EH (cell line): ENCODE measurements at places on chromosomes 7 and 10.

DNA sequence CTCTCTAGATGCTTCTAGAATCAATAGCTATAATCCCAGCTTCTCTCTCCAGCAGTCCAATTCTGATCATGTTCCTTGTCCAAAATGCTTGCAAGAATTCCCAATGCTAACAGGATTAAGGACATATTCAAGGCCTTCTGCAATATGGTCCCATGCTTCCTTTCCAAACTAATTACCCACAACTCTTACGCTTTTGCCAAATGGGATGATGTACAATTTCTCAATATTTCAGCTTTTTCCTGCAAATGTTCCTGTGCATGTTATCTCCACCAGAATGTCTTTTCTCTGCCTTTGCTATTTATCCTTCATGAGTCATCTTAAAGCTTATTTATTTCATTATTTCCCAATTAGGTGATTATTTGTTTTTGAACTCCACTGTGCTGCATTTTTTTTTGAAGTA is 556.4 kb downstream of the SORCS1 start:
- DNase-seq = peak; percentile 27

- DNase-seq = no peak
Observed at GRCh38 chr7:130374507-130374906, 5.8 kb upstream of the CPA1 start.

GRCh38 chr7:104126411-104126841 is 81.4 kb downstream of the ORC5 start:
- DNase-seq = no peak

DNA sequence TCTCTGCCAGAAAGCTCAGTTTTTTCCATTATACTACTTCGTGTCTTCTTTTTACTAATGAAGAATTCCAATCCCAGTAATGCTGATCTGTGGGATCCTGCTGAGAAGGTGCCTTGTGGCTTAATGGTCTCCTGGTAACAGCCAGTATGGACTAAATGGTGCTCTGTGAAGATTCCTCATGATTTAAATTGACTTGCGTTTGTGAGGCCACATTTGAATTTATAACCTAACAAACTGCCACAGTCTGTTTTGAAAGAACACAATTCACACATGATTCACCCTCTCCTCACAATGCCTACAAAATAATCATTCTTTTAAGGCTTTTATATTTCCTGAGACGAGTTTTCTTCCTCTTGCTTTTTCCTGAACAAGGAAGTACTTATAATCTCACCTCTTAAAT is 140.0 kb downstream of the MBL2 start:
- DNase-seq = peak; percentile 35

DNA sequence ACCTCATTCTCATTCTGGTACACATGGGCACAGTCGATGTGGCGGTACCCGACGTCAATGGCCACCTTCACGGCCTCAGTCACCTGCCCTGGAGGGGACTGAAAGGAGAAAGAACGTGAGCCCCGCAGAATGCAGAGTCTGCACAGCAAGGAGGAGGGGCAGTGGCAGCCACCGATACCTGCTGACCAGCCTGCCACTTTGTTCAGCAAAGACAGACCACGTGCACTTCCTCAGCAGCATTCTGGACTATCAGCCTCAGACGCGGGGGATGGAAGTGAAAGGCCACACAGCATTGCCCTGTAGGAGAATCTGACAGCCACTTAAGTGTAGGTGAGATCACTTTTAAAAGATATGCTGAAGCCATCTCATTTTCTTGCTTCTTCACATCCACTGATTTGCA is 7.2 kb downstream of the AKR1B1 start:
- no peak for DNase-seq

GRCh38 chr7:100509231-100509630 is 25.5 kb downstream of the NYAP1 start:
- peak; percentile 83 for DNase-seq

- DNase-seq = no peak
Observed at GRCh38 chr7:16187131-16187530, 234.2 kb downstream of the CRPPA start.

GRCh38 chr7:33862946-33863814 is 42.2 kb upstream of the BMPER start:
- no peak for DNase-seq

- DNase-seq = peak; percentile 76
Observed at GRCh38 chr10:84537447-84537931, 209.1 kb downstream of the CCSER2 start.

- peak; percentile 18 for DNase-seq
Observed at GRCh38 chr10:59595593-59595992, 114.1 kb downstream of the SLC16A9 start.

GRCh38 chr10:16792675-16793074 is 24.5 kb downstream of the RSU1 start:
- DNase-seq = peak; percentile 63

GRCh38 chr7:148397551-148397950 is 193.0 kb upstream of the C7orf33 start:
- DNase-seq = no peak

- DNase-seq = no peak
Observed at GRCh38 chr10:91552274-91553095, 80.4 kb downstream of the PPP1R3C start.

DNA sequence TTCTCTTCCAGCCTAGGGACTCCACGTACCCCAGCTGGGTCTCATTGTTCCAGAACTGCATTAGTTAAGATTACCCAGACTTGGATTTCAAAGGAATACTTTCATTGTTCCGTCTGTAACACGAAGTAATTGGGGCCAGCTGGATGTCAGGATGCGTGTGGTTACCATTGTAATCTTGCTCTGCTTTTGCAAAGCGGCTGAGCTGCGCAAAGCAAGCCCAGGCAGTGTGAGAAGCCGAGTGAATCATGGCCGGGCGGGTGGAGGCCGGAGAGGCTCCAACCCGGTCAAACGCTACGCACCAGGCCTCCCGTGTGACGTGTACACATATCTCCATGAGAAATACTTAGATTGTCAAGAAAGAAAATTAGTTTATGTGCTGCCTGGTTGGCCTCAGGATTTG is 21.0 kb downstream of the LRRC17 start:
- DNase-seq = peak; percentile 95

GRCh38 chr10:100053686-100054460 is 27.8 kb downstream of the CPN1 start:
- DNase-seq = no peak

DNA sequence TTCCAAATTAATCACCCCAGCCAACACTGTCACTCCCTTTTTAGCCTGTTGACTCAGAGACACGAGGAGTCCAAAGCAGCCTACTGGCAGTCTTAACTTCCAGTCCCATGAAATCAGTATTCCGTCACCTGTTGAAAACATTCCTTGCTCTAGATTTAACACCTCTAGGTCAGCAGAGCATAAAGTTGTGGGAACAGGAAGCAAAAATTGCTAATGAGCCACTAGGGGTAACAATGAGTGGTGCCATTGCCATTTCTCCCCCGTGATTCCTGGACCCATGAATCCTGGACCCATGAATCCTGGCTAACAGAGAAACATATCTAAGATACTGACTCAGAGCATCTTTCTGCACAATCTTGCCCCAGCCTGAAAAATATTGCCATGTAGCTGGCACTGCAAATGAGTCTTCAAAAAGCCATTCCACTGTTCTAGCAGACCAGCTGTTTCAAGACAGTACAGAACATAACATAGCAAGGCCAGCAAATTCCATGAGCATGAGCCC is 252.7 kb upstream of the PTER start:
- DNase-seq = no peak

DNA sequence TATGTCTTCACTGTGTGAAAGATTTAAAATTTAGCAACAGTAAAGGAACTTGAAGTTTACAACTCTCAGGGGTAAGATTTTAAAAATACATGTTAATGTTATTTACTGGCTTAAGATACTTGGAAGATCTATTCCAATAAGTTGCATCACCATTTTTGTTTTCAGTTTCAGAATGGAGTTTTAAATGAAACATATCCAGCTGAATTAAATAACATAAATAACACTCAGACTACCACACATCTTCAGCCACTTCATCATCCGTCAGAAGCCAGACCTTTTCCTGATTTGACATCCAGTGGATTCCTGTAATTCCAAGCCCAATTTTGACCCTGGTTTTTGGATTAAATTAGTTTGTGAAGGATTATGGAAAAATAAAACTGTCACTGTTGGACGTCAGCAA is 44.3 kb downstream of the AHR start:
- DNase-seq = peak; percentile 18

DNA sequence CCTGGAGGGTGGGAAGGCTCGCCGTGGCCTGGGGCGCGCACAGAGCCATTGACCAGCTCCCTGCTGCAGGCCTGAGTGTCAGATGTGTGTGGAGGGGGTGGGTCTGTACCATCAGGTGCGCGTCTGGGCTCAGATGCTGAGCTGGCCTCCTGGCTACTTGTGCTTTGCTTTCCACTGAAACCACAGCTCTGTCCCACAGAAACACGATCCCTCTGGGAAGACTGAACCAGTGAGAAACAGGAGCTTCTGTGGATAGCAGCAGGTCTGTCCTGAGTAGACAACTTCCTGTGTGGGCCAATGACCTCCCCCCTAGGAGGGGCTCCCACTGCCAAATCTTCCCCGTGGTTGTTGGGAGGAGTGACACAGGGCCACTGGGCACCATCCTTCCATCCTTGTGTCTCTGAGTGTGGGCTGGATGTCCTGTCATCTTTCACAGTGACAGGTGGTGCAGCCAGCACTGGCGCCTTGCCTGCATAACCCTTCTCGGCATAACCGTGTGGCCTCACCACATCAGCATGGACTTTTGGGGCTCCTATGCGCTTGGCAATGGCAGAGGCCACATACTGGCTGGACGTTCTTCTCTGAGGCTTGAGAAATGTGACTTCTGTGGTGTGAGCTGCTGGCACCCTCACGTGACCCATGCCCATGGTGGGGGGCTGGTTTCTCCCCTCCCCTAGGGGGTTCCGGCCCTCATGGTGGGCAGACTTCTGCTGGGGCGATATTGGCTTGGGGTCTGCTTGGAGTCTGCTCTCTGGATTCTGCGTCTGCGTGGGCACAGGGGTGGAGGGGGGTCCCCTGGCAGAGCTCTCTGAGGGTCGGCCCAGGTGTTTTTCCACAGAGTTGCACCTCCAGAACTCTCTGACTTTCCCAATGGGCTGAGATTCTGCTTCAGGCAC is 245.5 kb upstream of the GRB10 start:
- DNase-seq = peak; percentile 25

- DNase-seq = peak; percentile 62
Observed at GRCh38 chr7:4849390-4849789, 12.4 kb downstream of the PAPOLB start.

- no peak for DNase-seq
Observed at GRCh38 chr10:71522442-71523144, 125.9 kb downstream of the CDH23 start.

GRCh38 chr7:6252341-6252746 is 20.1 kb downstream of the CYTH3 start:
- peak; percentile 96 for DNase-seq

GRCh38 chr7:121278120-121279021 is 50.4 kb upstream of the WNT16 start:
- peak; percentile 75 for DNase-seq

GRCh38 chr10:97428572-97428981 is 2.6 kb downstream of the PGAM1 start:
- DNase-seq = peak; percentile 47

DNA sequence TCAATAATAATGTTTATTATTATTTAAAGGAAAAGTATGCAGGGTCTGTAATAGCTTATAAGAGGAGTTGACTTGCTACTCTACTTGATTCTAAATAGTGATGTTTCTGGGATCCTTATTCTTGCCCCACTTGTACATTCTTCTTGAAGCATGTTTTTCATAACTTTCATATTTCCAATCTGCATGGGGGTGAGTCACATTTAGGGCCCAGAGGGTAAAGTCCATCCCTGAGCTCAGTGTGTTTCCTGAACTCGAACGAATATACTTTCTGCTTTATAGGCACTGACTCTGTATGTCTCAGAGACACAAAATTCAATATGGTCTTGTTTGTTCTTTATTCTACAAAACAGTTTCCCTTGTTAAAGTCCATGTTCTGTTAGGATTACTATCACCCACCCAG is 61.0 kb upstream of the SMIM30 start:
- DNase-seq = peak; percentile 49

GRCh38 chr7:6384327-6384726 is 63.4 kb downstream of the DAGLB start:
- DNase-seq = no peak

GRCh38 chr7:47614450-47614849 is 32.5 kb upstream of the TNS3 start:
- DNase-seq = no peak

DNA sequence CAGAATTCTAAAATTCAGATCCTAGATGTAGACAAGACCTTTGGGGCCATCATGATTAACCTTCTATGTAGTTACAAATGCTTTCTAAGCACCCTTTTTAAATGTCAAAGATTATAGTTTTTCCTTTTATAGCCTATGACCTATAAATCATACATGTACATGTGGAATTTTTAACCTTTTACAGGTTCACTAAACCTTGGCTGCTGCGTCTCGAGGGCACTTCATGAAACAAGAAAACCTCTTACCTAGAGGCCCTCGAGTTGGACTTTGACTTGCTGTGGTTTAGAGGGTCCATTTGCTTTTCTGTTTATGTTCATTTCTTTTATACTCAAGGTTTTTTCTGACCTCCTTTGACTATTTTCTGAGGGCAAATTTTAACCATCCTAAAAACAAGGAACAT is 302.2 kb downstream of the CSTF2T start:
- DNase-seq = no peak

DNA sequence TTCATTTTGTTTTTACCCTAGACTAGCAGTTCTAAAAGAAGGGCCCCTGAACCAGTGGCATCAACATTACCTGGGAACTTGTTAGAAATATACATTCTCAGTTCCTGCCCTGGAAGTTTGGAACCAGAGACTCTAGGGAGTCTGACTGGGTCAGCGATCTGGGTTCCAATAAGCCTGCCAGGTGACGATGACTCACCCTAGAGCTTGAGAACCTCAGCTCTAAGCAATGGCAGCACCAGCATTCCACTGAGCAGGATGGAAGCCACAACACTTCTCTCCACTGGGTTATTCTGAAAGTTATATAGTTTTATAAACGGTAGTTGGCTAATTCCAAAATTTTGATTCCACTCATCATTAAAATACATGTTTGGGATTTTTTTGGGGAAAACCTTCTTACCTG is 97.0 kb upstream of the AMPH start:
- DNase-seq = peak; percentile 19

DNA sequence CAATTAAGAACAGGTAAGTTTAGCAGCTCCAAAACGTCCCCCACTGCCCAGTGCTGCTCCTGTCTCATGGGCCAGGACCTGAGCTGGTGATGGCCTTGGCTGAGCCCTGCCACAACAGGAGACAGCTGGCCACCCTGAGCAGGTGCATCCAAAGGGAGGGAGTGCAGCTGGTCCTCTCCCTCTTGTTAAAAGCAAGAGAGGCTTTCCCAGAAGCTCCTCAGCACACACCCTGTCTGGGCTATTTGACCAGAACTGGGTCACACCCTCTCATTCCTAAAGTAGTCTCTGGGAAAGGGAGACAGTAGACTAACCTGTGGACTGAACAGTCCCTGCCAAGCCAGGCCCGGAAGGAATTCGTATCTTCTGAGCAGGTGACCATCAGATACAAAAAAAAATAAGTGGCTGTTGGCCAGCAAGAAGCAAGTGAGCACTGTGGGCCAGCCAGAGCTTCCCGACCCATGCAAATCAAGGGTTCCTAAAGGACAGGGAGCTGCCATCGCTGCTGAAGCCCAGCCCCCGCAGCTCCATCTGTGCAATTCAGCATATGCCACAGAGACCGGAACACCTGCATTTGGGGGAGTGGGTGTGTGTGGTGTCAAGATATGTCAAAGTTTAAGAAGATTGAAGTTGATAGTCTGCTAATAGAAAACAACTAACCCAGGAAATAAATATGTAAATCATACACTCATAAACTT is 2.1 kb upstream of the TMEM72 start:
- no peak for DNase-seq

GRCh38 chr10:6082496-6083395 is 6.1 kb upstream of the RBM17 start:
- peak; percentile 23 for DNase-seq
